ENCODE measurements at places on chromosomes 2 and 18. TPM values are rescaled to one million over a fixed set of nuclear protein-coding genes. Genes with fewer than 3 reads are reported as not detected.

Gene PSTPIP2
- total RNA-seq = 5.6 TPM

Gene ATOH8
- total RNA-seq = 124 TPM

Gene FAM228A
- 3.3 TPM for total RNA-seq

Gene TMEM200C
- 0.39 TPM for total RNA-seq

DNA sequence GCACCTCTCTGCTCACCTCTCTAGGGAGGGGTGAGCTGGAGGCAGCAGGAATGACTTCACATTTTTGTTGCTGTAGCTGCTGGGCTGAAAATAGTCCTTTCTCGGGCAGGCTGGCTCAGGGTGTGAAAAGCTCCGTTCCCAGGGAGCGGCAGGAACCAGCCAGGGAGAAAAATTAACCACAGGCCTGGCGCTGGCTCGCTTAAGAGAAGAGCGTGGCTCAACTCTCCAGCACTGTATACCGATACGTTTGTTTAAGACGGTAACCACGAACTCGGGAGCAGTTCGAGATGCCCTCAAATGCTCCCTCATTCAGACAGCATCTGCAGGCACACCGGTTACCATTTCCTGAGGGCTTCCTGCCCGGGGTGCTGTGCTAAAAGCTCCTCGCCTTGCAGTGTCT is 129.6 kb downstream of the CELF4 start:
- DNase-seq = no peak

- no peak for DNase-seq
Observed at GRCh38 chr2:120398051-120398995, 52.4 kb downstream of the INHBB start.

DNA sequence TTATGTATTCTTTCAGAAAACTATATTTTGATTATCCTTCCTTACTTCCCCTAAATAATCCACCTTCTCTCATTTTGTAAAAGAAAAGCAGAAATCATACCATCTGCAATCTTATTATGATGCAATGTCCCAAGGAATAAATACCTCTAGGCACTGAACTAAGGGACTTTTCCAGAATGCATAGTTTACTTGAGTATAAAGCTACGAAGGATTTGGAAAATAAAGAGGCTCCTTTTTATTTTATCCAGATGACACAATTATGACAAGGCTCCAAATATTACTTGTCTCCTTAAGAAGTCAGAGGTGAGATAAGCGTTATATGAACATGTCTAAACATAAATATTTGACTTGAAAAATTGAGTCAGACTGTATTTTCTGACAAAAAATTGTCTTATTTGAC is 72.1 kb downstream of the COL3A1 start:
- DNase-seq = no peak

Gene UGT1A6
- total RNA-seq = not detected

DNA sequence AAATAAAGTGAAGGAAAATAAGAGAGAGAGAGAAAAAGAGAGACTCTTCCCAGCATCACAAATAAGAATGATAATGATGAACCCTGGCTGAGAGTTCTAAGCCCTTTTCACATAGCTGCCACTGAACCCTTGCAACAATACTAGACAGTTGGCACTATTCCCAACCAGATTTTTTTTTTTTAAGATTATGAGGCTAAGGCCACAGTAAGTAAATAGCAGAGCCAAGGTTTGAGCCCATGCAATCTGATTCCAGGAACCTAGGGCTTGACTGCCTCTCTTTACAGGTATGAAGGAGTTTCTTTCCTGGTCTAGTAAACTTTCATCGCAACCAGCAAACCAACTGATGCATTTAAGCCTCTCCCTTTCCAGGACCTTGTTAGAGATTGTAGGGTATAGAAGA is 424.6 kb downstream of the NCKAP5 start:
- no peak for DNase-seq

GRCh38 chr2:217316743-217317142 is 456.9 kb upstream of the TNP1 start:
- peak; percentile 31 for DNase-seq
